ENCODE measurements at places on chromosomes 5 and 9.

DNA sequence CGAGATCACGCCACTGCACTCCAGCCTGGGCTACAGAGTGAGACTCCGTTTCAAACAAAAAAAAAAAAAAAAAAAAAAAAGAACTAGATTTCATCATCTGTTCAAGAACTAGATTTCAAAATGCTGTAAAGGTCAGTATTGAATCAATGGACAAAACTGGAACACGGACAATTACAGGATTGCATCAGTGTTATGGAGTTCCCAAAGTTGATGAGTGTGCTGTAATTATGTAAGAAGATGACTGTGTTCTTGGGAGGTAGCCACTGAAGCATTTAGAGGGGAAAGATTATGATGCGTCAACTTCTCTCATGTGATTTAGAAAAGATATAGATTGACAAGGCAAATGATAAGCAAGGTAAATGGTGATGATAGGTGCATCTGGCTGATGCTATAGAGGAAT, 6.5 kb downstream of the FAM240B start:
- DNase-seq: no peak

GRCh38 chr9:100534401-100534800, 43.5 kb upstream of the CAVIN4 start:
- DNase-seq: no peak

GRCh38 chr5:44257221-44257620, 132.0 kb downstream of the FGF10 start:
- no peak for DNase-seq

DNA sequence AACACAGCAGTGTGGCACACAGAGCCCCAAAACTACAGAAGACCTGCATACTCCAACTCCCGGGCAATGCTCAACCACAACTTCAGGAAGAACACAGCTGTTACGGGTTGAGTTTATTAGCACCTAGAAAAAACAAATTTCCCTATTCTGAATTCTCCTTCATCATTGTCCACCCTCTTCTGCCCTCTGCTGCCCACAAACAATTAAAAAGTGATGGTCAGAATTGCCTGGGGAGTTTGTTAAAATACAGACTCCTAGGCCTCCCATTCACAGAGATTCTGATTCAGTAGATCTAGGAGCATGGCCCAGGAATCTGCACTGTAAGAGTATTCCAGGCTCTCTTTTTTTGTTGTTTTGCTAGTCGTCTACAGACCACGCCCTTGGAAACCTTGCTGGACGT, 310.6 kb downstream of the NDUFS4 start:
- no peak for DNase-seq

DNA sequence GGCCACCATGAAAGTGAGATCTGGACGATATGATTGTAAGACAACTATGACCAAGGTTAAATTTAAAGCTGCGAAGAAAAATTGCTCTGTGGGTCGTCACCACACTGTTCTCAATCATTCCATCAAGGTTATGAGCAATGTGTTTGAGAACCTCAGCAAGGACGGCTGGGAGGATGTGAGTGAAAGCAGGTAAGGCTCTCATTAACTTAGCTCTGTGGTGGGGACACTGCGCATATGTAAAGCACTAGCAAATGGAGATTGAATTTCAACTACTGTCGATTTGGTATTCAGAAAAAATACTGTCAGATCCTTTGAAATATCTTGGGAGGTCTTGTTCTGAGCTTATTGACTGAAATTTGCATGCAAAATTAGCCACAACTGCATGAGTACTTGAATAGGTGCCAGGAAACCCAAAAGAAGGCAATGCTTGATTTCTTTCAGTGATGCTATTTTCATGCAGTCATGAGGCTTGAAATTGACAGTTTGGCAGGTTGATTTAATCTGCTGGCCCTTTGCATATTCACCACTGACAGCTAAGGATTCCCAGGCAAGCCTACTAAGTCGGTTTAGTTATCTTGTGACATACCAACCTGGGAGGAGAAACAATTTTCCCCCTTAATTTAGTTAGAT, 183.9 kb upstream of the SH3GL2 start:
- no peak for DNase-seq

DNA sequence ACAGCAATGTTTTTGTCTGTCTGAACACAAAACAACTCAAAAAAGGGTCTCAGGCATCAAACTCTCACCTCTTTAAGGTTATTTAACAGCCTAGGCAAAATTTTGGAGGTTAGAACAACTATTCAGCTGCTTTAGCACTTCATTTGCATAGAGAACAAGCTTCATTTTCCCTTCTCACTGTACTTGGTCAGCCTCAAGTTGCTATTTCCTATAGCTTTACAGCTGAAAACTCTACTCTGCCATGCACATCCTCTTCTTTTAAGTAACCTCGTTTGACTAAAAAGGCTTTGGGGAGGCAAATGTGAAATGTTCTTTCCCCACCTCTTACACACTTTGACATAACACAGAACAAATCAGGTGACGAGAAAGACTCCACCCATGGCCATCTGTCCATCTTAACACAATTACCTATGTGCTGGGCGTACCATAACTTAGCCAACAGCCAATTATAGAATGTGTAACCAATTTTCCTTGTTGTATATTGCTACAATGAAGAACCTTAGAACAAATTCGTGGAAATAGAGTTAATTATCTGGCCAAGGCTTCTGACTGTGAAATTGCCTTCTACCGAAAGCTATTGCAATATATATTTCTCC, 195.7 kb downstream of the DCP2 start:
- DNase-seq: no peak

DNA sequence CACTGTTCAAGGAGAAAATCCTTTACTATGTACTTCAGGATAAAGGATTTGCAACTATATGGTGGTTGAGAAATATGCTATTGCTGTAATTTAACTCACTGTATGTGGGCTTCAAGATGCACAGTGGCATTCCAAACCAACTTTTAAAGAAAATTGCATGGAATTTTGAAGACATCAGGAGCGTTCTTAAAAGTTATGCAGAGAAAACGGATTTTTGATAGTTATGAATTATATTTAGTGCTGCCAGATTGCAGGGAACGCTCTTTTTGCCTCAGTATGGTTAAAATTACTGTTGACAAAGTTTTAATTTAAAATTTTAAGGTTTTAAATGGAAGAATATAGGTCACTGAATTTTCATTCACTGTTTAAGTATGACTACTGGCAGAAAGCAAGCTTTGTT, 336.1 kb upstream of the EFNA5 start:
- DNase-seq: no peak

GRCh38 chr5:41509399-41510175, 814 bp downstream of the PLCXD3 start:
- DNase-seq: no peak

DNA sequence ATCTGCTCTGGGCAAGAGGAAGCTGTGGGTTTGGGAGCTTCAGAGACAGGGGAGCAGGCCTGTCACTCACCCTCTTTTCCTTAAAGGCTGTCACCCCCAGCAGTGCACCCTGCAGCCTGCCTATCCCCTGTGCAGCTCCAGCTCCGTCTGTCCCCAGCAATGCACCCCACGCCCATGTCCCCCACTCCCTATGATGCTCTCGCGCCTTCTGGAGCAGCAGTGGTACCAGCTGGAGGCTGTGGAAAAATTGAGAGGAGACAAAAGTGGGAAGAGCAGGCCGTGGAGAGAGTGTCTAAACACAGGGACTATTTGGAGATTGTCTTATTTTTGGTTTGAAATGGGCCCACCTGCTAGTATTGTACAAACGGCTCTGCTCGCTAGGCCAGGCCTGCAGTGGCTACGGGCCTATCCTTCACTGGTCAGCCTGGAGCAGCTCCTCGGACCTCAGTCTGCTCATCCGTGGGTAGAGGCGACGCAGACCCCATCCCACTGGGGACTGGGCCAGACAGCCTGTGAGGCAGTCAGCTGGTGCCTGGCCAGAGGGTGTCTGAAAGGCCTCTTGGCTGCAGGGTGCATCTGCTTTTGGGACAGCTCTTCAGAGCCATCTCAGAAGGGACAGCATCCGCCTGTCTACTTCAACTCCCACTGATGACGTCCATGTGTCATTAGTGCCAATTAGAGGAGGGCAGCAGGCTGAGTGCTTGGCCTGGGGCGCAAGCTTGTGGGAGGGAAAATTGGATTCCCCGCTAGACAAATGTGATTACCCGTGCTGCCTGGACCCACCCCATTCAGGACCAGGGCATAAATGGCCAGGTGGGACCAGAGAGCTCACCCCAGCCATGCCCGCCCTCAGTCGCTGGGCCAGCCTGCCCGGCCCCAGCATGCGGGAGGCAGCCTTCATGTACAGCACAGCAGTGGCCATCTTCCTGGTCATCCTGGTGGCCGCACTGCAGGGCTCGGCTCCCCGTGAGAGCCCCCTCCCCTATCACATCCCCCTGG, at the start of gene DBH:
Gene DBH (plus strand): TSS at position 831 of the 999 bp plus-strand sequence. CDS start 9 bp downstream, at position 840.
- no peak for DNase-seq

DNA sequence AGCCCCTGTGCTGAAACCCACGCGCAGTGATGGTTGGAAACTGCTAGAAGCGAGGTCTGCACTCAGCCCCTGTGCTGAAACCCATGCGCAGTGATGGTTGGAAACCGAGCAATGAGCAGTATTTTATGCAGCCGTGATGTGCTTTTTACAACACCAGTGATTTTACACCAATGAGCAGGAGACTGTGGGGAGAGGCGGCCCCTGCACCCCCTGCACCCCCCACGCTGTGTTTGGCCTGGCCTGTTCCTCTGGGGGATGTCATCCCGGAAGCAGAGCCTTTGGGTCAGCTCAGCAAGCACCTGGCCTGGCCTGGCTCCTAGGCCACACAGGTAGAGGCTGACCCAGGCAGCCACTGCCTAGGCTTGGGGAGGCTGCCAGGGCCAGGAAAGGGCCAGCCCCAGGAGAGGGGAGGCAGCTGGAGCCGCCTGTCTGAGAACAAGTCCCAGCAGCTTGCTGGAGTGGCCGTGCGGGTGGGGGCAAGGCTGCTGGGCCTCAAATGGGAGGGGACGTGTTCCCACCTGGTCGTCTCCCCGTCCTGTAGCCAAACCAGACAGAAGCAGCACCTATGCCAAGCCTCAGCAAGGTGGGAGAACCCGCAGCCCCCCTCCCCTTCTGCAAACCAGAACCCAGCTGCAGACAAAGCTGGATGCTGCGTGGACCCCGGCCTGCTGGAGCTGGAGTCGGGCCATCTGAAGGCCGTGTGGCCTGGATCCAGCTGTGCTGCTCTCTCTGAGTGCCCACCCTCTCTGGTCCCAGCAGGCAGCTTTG, 46.8 kb downstream of the DBH start:
- DNase-seq: no peak

DNA sequence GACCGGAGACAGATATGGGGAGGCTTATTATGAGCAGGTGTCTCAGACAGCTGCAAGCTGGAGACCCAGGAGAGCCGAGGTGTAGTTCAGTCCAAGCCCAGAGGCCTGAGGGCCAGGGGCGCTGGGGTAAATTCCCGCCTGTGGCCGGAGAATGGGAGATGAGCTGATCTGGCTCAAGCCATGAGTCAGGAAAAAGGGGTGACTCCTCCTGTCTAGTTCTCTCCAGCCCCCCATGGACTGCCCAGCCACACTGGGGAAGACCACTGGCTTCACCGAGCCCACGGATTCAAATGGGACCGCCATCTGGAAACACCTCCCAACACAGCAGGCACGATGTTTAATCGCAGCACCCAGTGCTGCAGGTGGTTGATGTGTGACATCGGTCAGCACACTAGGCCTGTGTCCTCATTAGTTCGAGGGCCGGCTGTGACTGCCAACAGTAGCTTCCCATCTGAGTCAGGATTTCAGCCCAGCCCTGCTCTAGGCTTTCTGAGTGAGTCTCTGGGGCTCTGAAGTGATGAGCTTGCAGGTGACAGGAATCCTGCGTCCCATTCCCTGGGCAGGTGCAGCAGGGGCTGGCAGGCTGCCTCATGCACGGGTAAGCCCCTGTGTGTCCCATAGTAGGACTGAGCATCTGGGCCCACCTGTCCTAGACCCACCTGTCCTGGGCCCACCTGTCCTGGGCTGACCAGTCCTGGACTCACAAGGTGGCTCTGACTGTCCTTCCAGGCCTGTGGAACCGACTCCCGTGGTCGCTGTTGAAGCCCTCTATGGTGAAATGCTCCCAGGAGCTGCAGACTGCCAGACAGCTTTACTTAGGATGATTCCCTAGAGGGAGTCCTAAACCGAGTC, 49.7 kb downstream of the AHRR start:
- DNase-seq: no peak

GRCh38 chr5:26763215-26763614, 275.2 kb downstream of the CDH9 start:
- DNase-seq: no peak

DNA sequence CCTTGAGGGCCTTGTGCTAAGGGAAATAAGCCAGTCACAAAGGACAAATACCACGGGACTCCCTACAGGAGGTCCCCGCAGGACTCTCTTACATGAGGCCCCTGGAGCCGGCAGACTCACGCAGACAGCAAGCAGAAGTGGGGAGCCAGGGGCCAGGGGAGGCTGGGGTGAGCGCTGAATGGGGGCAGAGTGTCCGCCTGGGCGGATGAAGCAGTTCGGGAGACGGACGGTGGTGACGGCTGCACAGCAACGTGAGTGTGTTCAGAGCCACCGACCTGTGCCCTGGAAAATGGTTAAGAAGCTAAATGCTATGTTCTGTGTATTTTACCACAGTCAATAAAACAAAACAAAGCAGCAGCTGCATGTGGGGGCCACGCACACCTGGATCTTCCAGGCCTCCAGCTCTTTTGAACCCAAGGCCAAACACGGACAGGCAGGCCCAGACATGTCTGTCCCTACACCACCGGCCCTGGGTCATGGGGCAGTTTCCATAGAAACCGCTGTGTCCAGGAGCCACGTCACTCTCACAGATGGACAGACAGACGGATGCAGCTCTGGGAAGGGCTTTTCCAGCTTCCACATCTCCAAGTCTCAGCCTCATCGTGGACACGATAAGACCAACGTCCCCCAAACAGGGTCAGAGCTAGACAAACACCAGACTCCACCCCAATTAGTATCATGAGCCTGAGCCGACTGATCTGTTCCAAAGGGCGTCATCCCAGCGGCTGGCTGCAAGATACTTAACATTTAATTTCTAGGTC, 103.9 kb downstream of the VAV2 start:
- no peak for DNase-seq

- DNase-seq: no peak
Measured at GRCh38 chr5:172153695-172154094, 34.3 kb downstream of the STK10 start.

- DNase-seq: no peak
Measured at GRCh38 chr5:543351-543750, 19.1 kb upstream of the SLC9A3 start.

DNA sequence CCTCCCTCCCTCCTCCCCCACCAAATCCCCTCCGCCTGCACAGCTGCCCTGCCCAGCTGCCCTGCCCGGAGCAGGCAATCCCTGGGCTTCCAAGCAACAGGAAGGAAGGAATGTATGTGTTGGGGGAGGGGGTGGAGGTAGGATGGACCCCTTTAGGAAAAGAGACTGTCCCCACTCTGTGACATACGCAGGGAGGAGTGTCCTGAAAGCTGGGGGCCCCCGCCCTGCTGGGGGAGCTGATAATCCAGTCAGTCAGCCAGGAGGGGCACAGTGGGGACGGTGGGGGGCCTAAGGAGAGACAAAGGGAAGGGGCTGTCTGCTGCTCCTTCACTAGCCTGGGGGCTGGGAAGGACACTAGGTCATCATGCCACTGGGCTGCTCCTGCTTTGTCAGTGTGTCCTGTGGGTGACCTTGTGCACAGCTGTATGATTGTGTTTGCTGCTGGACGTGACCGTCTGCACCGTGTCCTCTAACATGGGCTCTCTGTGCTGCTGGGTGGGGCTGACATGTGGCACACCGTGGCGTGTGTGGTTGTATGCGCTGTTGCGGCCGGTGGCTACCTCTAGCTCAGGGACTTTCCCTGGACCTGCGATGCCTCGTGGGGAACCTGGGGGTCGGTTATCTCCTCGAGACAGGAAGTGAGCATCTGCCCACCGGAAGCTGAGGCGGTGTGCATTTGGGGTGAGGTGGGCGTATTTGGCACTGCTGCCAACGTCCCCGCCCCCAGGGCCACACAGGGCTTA, 3.0 kb downstream of the N4BP3 start:
- DNase-seq: no peak

GRCh38 chr9:35675732-35676392, 2.1 kb downstream of the CA9 start:
- no peak for DNase-seq

Data from GOT3 (cell line).